ENCODE measurements at places on chromosomes 16 and 17. TPM values are rescaled to one million over a fixed set of nuclear protein-coding genes. Genes with fewer than 3 reads are reported as not detected.

DNA sequence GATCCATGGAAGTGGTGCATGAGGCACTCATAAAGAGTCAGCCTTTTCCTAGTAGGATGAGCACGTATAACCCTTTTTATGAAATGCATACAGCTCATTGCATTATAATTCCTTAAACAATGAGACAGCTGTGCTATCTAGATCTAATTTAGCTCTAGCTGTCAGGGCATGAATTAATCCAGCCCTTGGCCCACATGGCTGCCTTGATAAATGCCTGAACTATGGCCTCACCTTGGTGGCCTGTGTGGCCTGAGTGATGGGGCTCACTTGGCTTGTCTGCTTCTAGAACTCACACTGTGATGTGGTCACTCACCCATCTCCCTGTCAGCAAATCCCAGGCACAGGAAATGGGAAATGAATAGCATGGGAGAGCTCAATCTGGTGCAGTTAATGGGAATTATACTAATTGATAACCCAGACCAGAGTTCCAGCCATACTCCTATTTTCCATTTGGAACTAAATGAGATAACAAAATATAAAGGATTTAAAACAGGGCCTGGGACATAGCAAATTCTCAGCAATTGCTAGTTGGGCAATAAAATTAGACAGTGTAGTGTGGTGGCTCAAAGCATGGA lies 153.6 kb downstream of the HS3ST2 start:
- no peak for DNase-seq

GRCh38 chr16:11327277-11328171 lies 17.7 kb upstream of the RMI2 start:
- DNase-seq = no peak

GRCh38 chr16:75053791-75054555 lies 55.1 kb downstream of the ZNRF1 start:
- no peak for DNase-seq

DNA sequence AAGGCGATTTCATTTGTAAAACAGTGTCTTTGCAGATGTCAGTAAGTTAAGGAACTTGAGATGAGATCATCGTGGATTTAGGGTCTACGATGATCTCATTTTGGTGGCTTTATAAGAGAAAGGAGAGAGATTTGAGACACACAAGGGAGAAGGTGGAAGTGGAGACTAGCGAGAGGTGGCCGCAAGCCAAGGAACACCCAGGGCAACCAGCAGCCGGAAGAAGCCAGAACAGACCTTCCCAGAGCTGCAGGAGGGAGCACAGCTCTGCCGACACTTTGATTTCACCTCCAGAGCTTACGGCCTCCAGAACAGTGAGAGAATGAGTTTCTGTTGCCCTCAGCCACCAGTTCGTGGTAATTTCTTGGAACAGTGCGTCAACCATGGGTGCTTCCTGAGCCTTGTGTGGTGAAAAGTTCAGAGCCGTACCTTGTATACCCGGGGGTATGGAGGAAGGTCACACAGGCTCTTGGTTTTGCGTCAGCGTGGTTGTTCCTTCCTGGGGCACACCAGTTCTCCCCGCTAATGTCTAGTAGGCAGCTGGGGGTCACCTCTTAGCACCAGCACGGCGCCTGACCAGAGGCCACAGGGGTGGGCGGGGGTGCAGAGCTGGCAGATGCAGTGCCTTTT lies 12.9 kb upstream of the SEC14L1 start:
- no peak for DNase-seq

GRCh38 chr16:88633684-88634140 lies 4.7 kb upstream of the IL17C start:
- no peak for DNase-seq

DNA sequence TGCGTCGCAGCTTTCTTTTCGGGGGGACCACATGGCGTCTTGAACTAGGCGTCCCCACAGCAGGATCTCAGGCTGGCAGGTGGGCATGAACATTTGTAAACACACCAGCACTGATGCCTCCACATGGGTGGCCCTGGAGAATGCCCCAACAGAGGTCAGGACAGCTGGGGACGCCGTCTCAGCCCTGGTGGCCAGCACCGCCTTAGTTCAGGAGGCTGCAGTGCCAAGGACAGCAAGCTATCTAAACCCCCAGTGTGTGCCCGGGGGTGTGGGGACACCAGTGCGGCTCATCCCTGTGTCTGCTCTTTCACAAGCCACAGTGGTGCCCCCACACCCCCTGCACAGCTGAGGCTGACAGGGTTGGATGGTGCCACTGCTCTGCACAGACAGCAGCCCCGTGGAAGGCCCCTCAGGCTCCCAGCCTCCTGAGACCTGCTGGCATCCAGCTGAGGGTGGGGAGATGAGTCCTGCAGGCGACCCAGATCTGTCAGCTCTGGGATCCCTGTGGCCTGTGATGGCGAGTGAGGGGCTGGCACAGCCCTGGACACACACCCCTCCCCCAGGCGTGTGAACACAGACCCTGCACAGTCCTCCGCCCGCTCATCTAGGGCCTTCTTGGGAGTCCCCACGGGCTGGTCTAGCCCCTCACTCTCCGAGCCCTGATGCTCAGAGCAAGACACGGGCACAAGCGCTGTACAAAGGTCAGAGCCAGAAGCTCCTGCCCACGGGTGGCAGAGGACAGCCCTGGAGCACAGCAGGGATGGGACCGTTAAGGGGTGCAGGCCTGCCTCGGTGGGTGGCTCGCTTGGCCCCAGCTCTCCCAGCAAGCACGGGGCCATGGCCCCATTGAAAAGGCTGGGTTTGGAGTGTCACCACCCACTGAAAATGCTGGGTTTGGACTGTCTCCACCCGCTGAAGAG lies 10.7 kb downstream of the FSCN2 start:
- no peak for DNase-seq

The TMEM204 gene
- total RNA-seq = 6.6 TPM

- DNase-seq = no peak
Measured at GRCh38 chr17:72380120-72380519, 259.3 kb downstream of the SOX9 start.

DNA sequence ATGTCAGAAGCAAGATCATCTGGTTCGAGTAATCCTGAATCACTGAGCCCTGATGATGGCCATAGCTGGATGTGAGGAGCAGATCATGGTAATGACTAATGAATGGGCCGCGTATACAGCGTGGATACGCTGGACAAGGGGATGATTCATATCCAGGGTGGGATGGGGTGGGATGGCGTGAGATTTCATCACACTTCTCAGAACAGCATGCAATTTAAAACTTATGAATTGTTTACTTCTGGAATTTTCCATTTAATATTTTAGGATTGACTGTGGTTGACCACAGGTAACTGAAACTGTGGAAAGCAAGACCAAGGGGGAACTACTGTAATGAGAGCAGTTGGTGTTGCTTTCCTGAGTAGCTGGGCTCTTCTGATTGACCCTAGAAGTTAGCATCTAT lies 225.5 kb downstream of the STX8 start:
- no peak for DNase-seq

- DNase-seq = no peak
Measured at GRCh38 chr17:19877364-19877945, 9.7 kb upstream of the ULK2 start.

The KIF18B gene
- 19.2 TPM for total RNA-seq

DNA sequence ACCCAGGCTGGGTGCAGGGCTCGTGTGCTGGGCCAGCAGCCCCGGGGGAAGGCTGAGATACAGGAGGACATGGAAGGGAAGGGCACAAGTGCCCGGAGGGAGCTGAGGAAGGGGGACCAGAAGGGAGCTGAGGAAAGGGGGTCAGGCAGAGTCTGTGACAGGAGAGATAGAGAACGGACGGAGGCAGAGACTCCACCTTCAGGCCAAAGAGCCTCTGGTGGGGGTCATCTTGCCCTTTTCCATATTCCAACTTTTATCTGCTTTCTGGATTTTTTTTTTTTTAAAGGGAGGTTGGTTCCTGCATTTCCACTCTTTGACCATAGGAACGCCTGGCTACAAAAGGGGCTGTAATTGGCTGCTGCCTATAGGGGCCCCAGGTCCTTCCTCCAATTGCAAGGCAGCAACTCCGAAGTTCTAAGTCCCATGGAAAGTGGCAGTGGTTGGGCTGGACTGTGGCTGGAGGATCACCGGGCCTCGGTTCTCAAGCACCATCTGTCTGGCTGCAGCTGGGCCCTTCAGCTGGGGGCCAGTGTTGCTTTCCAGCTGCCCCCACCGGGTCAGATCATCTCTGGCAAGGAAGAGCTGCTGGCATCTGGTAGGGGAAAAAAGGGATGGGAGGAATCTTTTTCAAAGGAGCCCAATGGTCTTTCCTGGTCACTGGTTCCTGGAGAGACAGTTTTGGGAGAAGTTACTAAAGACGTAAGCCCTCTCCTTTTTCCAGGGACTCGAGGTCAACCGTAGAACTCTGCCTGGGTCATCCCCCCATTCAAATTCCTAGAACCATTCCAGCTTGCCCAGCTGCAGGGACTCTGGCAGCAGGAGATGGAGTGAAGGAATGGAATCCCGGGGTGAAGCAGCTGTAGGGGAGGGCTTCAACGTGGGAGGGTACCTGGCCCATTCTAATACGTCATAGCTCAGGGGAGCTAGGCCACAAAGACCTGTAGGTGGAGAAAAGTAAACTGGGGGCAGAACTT lies 13.1 kb upstream of the MRPS23 start:
- no peak for DNase-seq

- no peak for DNase-seq
Measured at GRCh38 chr16:67397036-67397801, 3.9 kb upstream of the TPPP3 start.

DNA sequence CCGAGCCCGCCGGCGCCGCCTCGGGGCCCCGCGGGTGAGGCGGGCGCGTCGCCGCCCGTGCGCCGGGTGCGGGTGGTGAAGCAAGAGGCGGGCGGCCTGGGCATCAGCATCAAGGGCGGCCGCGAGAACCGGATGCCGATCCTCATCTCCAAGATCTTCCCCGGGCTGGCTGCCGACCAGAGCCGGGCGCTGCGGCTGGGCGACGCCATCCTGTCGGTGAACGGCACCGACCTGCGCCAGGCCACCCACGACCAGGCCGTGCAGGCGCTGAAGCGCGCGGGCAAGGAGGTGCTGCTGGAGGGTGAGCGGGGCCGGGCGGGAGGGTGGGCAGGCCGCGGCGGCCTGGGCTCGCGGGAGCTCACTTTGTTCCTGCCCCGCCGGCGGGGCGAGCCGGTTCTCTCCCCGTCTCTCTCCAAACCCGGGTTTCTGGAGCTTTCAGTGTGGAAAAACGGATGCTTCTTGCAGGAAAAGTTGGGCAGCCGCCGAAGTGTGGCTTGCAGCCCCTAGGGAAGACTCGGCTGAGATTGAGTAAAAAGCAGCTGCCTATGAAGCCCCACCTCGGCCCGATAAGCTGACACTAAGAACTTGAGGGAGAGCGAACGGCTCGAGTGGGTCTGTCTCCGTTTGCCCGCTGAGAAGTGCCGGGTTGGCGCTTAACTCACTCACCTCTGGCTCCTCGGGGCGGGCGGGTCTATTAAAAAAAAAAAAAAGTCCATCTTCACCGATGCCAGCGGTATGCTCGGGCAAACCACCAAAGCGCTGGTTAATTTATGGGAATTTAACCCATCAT lies 677 bp downstream of the SNTB2 start:
- DNase-seq = peak; percentile 27
